NCI-H1092 treated with DMSO at 0.1 percent for 48 hours (cell line): ENCODE measurements at places on chromosomes 5 and 9.

- no peak for DNase-seq
Observed at GRCh38 chr5:8456846-8457186, 587.9 kb downstream of the MTRR start.

DNA sequence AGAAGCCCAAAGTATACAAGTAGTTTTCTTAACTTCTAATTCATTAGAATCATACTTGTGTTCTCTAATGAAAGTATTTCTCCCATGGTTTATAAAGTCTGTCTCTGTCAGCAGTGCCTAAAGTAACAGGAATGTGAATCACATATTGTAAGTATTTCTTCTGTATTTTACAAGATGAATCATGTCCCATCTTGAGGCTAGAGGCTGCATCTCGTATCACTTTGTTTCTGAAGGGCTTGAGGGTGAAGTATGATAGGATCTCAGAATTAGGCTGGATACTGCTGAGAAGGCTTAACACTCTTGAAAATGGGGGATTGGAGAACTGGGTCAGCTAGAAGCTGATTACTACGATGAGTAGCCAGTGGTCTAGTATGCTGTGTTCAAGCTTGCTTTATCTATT is 242.2 kb upstream of the ACTBL2 start:
- no peak for DNase-seq

- DNase-seq, result peak; percentile 39
Observed at GRCh38 chr5:20166456-20166855, 178.5 kb upstream of the CDH18 start.

- DNase-seq, result no peak
Observed at GRCh38 chr9:1261879-1262766, 212.0 kb downstream of the DMRT2 start.

- no peak for DNase-seq
Observed at GRCh38 chr9:79577969-79578723, 6.4 kb downstream of the TLE4 start.

GRCh38 chr9:38286357-38286756 is 106.1 kb upstream of the ALDH1B1 start:
- no peak for DNase-seq

- no peak for DNase-seq
Observed at GRCh38 chr9:105978826-105979225, 284.5 kb downstream of the TMEM38B start.

- DNase-seq, result no peak
Observed at GRCh38 chr9:128819716-128820664, 1.7 kb downstream of the ENDOG start.

- DNase-seq, result no peak
Observed at GRCh38 chr5:4571248-4571948, 568.7 kb upstream of the ADAMTS16 start.

DNA sequence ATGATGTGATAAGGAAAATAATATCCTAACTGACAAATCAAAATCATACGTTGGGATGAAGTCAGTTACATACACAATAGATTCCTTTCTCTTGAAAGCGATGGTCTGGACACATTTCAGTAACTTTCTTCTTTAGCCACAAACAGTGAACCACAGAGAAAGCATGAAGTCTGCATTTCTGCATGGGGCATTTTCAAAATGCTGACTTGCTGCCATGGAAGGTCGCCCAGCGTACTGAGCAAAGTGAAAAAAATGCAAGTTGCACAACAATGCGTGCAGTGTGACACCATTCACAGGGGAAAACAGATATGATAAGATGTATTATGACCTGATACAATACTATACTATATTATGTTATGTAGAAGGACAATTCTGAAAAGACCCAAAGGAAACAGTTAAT is 146.3 kb downstream of the SNX18 start:
- DNase-seq, result no peak

DNA sequence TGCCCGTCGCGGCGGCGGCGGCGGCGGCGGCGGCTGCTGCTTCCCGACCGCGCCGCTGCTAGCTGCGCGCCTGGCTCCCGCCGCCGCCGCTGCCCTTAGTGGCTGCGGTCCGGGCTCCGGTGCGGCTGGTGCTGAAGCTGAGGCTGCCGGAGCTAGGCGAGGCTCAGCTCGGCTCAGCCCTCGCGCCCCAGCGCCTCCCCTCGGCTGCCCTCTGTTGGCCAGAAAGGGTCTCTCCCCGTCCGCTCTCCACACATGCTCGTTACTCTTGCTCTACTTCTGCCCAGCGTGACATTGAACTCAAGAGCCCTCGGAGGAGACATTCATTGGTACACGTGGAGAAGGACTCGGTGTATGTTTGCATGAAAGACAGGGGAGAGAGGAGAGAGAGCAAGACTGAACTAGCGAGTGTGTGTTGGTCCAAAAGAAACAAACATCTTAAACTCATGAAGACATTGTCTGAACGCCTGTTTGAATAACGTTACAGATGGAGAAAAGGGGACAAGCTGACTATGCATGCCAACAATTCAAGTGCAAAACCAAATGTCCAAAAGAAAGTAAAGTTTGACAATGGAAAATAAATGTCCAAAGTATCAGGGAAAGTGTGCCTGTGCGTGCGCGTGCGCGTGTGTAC is at the start of gene HCN1:
TSS of gene HCN1 (minus strand) at position 175 of the 631 bp plus-strand sequence.
- peak; percentile 60 for DNase-seq

GRCh38 chr5:107621089-107621488 is 49.6 kb downstream of the EFNA5 start:
- no peak for DNase-seq

DNA sequence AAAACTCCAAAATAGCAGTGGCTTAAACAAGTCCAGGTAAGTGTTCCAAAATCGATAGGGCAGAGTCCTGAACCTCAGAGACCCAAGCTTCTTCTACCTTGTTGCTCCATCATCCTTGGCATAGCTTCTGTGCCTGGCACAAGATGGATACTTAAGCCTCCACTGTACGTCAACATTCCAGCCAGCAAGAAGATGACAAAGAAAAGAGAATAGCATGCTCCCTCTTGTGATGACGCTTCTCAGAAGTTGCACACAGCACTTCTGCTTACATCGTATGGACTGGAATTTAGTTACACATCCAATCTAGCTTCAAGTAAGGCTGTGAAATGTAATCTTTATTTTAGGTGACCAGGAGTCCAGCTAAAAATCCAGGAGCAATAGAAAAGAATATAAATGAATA is 227.4 kb downstream of the ESM1 start:
- DNase-seq, result no peak

GRCh38 chr9:129613520-129614175 is 7.3 kb downstream of the C9orf50 start:
- DNase-seq, result peak; percentile 75

- no peak for DNase-seq
Observed at GRCh38 chr5:163281512-163281911, 155.9 kb upstream of the CCNG1 start.

DNA sequence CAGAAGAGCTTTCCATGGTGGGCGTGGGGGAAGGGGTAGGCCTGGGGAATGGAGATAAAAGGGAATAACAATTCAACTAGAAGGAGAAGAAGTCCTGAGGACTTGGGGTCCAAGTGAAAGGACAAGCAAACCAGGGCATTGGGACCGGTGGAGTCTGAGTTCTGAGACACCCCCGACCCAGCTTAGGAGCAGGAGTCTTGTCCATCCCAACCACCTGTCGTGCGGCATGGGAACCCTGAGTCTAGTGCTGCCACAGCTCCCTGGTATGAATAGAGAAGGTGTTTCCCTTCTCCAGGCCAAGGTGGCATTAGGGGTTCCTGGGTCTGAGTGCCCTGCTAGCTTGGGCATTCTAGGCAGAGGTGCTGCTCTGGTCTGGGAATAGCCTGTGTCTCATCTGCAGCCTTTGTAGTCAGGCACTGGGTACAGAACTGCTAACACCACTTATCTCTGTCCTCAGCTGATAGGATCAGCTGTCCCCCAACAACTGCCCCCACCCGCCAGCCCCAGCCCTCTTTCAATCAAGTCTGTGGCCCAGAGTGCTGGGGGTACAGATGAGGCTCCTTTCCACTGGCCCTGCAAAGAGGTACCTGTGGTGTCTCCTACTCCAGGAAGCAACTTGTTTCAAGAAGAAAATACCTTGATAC is 9.9 kb downstream of the HNRNPAB start:
- no peak for DNase-seq

GRCh38 chr5:111901296-111901695 is 144.3 kb upstream of the NREP start:
- DNase-seq, result no peak

DNA sequence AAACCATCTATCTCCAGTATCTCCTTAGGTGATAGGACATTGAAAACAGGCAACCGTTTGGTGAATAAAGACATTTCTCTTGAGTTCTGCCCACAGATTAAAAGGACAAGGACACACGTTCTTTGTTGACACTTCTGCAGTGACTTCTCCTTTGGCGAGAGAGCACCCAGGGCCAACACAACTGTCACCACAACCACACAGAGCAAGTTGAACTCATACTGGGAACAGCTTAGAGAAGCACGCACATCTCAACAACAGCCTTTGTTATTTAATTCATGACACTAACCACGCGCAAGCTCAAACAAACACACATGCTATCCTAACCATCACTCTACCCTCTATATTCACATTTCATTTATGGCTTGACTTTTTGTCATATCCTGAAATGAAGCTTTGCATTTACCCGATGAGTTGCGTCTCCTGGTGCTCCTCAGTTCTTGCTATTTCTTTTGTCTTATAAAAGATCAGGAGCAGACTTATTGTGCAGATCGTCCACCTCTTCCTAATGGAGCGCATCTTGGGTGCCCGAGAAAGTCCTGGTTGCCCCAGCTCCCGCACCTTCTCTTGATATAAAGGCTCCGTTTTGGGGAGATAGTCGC is 543 bp downstream of the ST8SIA4 start:
- peak; percentile 40 for DNase-seq

DNA sequence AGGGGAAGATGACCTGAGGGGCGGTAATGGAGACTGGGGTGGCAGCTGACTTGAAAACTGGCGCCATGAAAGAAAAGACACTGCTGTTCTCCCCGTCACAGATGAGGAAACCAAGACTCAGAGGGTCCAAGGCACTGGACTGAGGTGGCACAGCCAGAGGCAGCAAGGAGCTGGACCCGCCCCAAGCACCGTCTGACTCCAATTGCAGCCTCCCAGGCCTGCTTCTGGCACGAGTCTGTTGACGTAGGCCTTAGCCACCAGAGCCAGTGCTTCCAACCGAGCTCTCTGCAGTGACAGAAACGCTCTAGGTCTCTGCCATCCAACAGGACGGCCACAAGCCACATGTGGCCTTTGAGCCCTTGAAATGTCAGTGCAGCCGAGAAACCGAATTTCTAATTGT is 193.2 kb downstream of the OLFM1 start:
- DNase-seq, result no peak

DNA sequence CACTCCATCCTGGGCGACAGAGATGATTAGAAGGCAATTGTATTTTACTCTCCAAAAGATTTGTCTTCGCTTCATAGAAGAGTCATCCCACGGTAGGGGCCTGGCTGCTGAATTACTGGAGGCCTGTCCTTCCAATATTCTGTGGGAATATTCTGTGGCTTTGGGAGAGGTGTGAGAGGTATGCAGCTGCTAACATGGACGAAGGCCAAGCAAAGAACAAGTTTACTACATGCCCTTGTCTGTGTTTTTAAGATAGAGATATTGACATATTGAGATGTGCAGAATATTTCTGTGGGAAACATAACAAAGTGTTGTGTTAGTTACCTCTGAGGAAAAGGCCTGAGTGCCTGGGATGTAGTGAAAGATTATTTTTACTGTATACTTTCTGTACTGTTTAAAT is 71.8 kb upstream of the SMIM15 start:
- DNase-seq, result no peak

GRCh38 chr5:176921714-176922113 is 22.6 kb upstream of the HK3 start:
- no peak for DNase-seq

GRCh38 chr5:33074548-33074947 is 363.4 kb downstream of the NPR3 start:
- no peak for DNase-seq

- DNase-seq, result no peak
Observed at GRCh38 chr9:80378669-80379293, 807.0 kb downstream of the TLE4 start.

GRCh38 chr9:126869368-126869767 is 8.9 kb downstream of the ZBTB34 start:
- DNase-seq, result no peak

DNA sequence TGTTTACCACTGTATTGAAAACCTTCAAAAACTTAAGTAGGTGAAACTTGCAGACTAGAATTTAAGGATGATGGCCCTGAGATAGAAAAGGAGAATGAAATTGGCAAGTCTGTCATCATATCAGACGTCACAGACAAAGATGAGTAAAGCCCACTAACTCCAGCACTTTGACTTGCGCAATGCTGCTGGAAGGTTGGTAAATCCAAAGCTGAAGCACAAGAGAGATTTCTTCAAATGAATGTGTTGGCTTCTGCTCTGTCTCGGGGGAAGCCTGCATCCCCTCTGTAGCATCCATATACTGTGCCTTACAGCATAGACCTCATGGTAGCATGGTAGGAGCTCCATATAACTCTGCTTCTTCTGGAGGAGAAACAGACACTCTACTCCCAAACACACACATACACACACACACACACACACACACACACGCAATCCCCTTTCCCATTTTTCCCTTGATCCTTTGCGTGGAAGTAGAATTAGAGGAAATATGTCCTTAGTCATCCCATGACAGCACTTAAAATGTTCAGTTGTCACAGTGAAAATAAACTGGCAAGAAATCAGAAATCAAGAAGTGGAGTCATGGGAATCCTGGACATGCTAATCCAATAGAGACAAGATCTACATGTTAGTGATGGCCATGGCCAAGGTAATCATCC is 241.5 kb downstream of the NR3C1 start:
- no peak for DNase-seq

GRCh38 chr5:91794455-91794854 is 411.3 kb upstream of the ARRDC3 start:
- DNase-seq, result no peak

DNA sequence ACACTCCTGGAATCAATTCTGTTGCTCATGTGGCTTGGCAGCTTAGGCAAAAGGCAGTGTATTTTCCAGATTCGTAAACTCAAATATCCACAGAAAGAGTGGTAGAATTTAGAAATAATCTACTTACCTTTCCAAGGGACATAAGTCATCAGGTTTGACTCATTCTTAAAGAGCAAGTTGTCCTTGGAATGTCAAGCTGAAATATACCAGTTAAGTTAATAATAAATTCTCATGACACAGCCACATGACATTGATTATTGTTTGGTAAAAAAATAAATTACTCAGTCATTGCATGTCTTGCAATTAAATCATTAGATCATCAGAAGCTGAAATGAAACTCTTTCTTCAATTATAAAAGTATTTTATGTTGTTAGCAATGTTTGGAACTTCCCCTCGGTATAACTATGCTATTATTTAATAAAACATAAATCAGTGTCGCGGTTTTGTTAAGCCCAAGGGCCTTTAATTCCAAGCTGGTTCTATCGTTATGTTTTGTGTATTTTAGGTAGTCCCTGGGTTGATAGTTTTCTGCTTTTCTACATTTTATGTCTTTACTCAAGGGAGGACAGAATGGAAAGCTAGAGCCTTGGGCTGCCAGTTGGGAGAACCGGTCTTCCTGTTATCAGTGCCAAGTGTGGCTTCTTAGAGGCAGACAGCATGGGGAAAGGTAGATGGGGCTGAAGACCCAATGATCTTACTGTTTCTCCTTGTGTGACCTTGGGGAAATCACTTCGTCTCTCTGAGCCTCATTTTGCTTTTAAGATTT is 79.3 kb upstream of the PRLR start:
- no peak for DNase-seq

GRCh38 chr5:66897356-66897755 is 299.2 kb downstream of the CD180 start:
- DNase-seq, result no peak

- DNase-seq, result no peak
Observed at GRCh38 chr5:129496421-129496820, 36.3 kb downstream of the ADAMTS19 start.

GRCh38 chr9:35938474-35939356 is 19.2 kb downstream of the OR2S2 start:
- DNase-seq, result no peak

GRCh38 chr9:136437430-136437829 is 2.2 kb downstream of the INPP5E start:
- DNase-seq, result no peak
